ENCODE measurements at places on chromosomes 7 and 10. TPM values are rescaled to one million over a fixed set of nuclear protein-coding genes. Genes with fewer than 3 reads are reported as not detected.

DNA sequence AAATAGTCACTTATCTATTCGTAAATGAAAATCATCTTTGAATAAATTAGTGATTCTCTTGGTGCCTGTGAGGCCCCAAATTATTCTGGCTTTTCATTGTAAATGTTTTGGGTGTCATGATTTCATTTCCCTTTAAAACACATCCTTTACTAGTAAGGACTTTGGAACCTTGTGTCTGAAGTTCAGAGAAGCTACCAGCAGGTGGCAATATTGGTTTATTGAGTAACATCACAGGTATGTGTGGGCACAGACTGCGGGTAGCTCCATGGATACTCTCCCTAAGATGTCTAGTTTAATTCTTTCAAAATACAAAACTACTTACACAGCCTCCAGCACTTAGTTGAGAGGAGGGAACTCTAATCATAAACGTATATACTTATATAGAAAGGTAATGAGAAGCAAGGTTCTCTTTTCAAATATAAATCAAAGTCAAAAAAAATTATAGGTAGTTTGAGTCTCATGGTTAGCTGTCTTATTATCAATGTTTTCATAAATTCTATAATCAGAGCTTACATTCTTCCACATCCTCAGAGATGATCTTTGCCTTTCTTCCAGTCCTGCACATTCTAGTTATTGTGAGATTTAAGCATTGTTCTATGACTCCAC lies 449.6 kb downstream of the GRM8 start:
- peak; percentile 76 for DNase-seq

The SYT15 gene
- 1.0 TPM for total RNA-seq

- DNase-seq, result peak; percentile 2
Measured at GRCh38 chr7:159142199-159142598, 2.5 kb downstream of the VIPR2 start.

The EBLN1 gene
- total RNA-seq, result not detected

The CDK14 gene
- 30.2 TPM for total RNA-seq

DNA sequence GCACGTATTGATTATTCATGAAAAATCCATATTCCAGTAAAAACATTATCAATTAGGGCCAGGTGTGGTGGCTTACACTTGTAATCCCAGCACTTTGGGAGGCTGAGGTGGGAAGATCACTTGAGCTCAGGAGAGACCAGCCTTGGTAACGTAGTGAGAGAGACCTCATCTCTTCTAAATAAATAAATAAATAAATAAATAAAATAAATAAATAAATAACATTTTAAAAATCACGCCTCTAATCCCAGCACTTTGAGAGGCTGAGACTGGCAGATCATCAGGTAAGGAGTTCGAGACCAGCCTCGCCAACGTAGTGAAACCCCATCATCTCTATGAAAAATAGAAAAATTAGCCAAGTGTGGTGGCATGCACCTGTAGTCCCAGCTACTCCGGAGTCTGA lies 32.1 kb downstream of the NRBF2 start:
- no peak for DNase-seq

DNA sequence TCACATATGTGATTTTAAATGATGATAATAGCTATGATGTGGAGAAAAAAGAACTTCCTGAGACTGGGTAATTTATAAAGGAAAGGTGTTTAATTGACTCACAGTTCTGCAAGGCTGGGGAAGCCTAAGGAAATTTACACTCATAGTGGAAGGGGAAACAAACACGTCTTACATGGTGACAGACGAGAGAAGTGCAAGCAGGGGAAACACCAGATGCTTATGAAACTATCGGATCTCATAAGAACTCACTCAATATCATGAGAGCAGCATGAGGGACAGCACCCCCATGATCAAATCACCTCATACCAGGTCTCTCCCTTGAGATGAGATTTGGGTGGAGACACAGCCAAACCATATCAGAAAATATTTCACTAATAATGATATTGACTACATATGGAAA lies 4.1 kb upstream of the LIPN start:
- no peak for DNase-seq

GRCh38 chr10:29957907-29958331 lies 101.5 kb downstream of the JCAD start:
- DNase-seq, result peak; percentile 98

The ICA1 gene
- total RNA-seq, result 26.6 TPM

DNA sequence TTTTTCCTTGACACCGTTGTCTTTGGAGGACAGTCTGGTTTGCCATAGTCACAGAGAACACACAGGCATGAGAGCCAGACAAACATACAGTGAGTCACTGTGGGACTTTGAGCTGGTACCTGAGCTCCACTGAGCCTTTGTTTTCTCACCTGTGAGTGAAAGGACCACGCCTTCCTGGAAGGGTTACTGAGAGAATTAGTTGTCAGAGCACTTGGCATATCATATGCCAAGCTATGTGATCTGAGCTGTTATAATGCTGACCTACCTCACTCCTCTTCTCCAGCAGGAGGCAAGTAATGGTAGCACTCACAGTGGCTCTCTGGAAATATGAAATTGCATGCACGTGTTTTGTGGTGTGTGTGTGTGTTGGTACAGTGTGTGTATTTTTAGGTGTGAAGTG lies 59.7 kb downstream of the CXCL12 start:
- DNase-seq, result no peak

GRCh38 chr10:106866244-106866845 lies 298.2 kb downstream of the SORCS1 start:
- no peak for DNase-seq

DNA sequence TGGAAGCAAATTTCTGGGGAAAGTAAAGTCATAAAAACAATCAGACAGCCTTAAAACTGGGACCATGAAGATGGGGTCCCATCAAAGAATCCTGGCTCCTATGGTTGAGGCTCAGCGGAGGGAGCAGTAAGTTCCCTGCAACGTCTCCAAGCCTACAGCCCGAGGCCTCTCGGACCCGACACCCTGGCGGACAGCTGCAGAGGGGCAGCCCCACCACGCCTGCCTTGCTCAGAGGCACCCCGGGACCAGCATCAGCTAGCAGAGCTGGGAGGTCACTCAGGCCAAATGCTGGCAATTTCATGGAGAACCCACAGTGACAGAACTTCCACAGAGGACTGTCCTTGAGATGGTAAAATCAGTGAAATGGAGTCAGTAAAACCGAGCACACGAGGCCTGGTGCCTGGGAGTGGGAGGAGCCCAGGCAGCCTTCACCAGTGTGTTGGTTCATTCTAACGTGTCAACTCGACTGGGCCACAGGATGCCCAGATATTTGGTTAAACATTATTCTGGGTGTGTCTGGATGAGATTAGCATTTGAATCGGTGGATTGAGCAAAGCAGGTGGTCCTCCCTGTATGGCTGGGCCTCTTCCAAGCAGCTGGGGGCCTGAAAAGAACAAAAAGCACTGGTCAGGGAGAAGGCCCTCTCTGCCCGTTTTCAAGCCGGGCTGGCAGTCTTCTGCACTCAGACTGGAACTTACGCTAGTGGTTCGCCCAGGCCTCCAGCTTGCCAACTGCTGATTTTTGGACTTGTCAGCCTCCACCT lies 96.2 kb upstream of the INSIG1 start:
- no peak for DNase-seq
